Occipital lobe (tissue), 3 donors: ENCODE measurements at places on chromosomes 4 and X.

- no peak for DNase-seq
Observed at GRCh38 chr4:3071811-3072210, 2.5 kb downstream of the HTT-AS start.

DNA sequence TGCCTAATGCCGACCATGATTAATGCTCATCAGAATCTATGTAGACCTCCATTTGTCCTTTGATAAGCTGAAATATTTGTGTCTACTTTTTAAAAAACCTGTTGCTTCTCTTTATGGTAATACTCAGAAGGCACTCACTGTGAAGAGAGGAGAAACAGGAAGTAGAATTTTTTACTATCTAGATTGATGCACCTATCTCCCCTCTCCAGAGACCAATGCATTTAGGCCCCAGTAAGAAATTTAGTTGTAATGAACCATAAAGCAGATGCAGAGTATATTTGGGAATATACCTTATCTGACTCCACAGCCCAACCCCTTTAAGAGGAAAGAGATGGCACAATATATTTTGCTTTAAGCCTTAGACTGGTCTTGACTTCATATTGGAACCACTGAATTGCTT, 11.1 kb downstream of the TBL1X start:
- no peak for DNase-seq

DNA sequence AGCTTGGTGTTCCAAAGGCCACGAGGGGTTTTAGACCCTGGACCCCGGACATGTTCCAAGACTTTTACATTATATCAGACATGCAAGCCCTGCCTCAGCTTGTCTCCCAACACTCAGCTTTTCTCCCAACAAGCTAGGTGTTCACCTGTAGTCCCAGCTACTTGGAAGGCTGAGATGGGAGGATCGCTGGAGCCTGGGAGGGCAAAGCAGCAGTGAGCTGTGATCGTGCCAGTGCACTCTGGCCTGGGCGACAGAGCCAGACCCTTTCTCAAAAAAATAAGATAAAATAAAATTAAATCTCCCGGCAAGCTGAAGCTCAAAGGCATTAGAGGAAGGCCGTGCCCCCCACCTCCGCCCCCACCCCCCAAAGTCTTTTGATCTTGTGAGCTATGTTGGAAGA, 13.7 kb downstream of the CTAG1A start:
- DNase-seq = no peak

DNA sequence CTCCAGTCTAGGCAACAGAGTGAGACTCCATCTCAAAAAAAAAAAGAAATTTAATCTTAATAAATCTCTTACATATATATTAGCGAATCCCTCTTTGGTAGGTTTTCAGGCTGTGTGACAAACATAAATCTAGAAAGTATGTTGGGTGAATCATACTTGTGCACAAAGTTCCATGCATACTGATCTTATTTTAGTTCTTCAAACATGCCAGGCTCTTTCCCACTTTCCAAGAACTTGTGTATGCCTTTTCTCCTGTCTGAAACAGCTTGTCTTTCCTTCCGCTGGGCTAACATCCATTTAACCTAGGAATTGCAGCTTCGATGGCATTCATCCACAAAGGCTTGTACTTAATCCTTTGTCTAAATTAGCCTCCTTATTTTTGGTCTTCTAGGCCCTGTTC, 156.6 kb upstream of the CASK start:
- no peak for DNase-seq

DNA sequence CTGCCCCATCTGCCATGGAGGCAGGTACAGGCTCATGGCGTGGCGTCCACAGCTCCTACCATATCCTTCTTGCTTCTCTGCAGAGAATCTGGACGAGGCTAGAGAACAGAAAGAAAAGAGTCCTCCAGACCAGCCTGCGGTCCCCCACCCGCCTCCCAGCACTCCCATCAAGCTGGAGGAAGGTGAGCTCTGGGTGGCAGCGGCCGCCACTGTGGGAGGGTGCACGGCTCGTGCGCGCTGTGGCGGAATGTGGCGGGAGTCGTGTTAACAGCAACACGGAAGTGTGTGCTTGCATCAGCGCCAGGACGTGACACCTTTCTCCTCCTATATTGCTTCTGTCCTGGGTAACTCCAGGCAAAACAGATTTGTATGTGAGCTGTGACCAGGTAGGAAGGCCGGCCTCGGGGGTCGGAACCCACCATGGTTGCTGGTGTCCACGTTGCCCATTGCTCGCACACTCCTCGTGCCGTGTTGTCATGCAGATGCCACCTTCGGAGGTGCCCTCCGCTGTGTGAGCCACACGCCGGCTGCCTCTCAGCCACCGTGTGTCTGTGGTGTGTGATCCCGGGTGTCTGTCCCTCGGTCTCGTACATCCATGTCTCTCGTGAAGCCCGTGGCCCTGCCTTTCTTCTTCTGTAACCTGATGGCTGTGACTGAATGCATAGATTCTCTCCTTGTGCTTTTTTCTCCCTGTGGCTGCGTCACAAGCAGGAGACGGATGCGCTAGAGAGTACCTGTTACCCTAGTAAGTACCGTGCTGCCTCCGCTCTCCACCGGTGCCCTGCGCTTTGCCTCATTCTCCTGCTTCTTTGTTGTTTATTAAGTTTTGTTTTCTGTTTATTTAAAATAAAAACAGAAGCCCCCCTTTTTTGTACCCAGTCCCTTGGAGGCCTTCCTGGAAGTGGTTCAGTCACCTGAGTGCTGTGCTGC, 37.0 kb downstream of the NOP14 start:
- no peak for DNase-seq

DNA sequence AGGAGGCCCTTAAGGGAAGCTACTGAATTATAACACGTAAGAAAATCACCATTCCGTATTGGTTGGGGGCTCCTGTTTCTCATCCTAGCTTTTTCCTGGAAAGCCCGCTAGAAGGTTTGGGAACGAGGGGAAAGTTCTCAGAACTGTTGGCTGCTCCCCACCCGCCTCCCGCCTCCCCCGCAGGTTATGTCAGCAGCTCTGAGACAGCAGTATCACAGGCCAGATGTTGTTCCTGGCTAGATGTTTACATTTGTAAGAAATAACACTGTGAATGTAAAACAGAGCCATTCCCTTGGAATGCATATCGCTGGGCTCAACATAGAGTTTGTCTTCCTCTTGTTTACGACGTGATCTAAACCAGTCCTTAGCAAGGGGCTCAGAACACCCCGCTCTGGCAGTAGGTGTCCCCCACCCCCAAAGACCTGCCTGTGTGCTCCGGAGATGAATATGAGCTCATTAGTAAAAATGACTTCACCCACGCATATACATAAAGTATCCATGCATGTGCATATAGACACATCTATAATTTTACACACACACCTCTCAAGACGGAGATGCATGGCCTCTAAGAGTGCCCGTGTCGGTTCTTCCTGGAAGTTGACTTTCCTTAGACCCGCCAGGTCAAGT, 6.9 kb upstream of the MSANTD1 start:
- DNase-seq = no peak

- peak; percentile 59 for DNase-seq
Observed at GRCh38 chrX:153727123-153727931, 2.7 kb downstream of the ABCD1 start.

- DNase-seq = no peak
Observed at GRCh38 chrX:1392376-1393068, 609 bp upstream of the SLC25A6 start.

DNA sequence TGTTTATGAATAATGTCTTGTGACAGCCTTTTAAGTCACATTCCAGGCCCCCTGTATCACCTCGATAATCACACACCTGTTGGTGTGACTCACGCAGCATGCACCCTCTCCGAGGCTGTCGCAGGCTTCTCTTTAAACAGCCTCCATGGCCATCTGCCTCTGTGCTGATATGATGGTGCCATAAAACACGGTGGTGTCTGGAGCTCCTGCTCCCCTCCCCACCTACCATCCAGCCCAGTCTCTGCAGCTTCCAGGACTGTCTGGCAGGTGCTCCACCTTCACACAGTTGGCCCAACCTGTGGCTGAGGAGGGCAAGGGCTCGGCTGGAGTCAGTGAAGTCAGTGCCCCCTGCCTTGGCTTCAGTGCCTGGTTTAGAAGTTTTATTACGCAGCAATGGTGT, 173.8 kb upstream of the RPL34 start:
- no peak for DNase-seq

- DNase-seq = no peak
Observed at GRCh38 chr4:48369248-48369647, 27.9 kb downstream of the SLAIN2 start.

- peak; percentile 22 for DNase-seq
Observed at GRCh38 chrX:129726307-129727111, 12.3 kb upstream of the XPNPEP2 start.

GRCh38 chrX:141314441-141314840, 72.1 kb upstream of the SPANXC start:
- no peak for DNase-seq

DNA sequence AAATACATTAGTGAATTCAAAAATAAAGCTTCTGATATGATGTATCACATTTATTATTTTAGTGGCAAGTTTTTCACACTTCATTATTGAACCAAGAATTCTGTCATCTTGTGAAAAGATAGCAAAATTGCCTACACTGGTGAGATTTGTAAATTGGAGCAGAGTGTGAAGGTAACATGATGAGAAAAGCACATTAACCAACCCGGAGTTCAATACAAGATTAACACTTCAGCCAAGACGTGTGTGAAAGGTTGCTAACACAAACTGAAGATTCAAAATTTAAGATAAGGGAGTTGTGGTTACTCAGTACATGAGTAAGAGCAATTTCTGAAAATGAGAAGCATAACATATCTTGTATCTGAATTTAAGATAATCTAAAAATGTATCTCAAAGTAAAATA, 346.7 kb downstream of the PDHA2 start:
- no peak for DNase-seq

- no peak for DNase-seq
Observed at GRCh38 chr4:26300314-26301307, 20.2 kb upstream of the RBPJ start.

- no peak for DNase-seq
Observed at GRCh38 chr4:164439037-164439436, 314.9 kb upstream of the SMIM31 start.

DNA sequence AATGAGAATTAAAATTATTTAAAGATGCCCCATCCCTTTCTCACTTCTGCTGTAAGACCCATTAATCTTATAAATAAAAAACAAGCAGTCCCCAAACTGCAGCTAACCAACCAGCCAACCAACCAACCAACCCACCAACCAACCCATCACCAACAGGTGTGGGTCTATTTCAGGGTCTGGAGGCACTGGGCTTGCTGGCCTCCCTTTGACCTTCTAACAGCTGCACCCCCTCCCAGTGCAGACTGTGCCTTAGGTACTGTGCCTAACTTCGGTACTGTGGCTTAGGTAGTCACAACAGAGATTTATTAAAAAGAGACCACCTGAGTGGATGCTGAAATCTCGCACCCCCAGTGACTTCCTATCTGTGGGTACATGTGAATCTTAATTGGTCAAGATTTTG, 128.1 kb downstream of the SORBS2 start:
- DNase-seq = no peak

DNA sequence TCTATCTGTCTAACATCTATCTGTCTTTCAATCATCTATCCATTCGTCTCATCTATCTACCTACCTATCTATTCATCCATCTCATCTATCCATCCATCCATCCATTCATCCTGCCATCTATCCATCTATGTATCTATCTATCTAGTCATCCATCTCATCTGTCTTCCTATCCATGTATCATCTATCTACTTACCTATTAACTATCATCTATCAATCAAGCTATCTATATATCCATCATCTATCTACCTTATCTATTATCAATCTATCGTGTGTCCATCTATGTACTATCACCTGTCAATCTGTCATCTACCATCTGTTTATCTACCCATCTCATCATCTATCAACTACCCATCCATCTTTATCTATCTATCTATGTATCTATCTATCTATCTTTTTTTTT, 217.7 kb downstream of the CRLF2 start:
- DNase-seq = no peak

DNA sequence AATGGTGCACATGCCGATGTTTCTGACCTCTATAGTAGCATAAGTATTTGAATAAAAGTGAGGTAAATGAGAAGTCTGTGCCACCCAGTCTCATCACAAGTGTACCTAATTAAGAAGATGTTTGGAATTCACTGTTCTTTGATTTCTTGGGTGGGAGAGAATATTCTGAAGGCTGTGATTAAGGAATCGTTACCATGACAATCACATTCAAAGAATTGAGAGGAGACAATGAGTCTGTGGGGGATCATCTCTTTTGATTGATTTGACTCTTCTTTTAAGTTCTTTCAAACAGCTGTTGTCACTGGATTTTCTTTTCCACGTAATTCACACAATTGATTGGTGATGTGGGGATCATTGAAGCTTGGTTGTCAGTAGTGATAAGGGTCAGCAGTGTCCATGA, 18.1 kb downstream of the FHL1 start:
- no peak for DNase-seq

DNA sequence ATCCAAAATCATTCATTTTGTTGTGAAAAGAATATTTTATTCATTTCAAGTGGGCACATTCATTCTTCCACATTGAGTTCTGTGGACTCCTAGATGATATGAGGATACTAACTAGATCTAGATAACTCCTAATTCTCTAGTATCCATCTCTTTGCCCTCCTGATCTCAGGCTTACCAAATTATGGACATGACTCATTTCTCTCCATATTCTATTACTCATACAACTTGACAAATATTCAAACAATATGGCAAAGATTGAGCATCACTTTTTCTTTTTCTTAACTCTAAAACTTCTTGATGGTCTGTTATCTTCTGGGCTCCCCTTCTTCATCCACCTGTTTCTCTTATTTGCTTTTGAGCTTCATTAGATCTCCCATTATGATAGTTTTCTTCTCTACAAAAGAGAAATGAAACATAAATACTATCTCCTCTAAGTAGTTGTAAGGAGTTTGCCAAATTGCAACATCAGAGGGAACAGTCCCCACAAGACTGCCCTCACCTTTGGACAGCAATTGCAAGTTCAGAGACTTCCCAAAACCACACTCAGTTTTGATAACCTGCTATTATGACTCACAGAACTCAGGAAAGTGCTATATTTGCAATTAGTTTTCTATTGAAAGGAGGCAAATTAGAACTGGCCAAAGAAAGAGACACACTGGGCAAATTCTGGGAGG, 422.9 kb downstream of the SPRY1 start:
- DNase-seq = no peak

GRCh38 chr4:80015407-80016189, 57.4 kb downstream of the ANTXR2 start:
- no peak for DNase-seq

DNA sequence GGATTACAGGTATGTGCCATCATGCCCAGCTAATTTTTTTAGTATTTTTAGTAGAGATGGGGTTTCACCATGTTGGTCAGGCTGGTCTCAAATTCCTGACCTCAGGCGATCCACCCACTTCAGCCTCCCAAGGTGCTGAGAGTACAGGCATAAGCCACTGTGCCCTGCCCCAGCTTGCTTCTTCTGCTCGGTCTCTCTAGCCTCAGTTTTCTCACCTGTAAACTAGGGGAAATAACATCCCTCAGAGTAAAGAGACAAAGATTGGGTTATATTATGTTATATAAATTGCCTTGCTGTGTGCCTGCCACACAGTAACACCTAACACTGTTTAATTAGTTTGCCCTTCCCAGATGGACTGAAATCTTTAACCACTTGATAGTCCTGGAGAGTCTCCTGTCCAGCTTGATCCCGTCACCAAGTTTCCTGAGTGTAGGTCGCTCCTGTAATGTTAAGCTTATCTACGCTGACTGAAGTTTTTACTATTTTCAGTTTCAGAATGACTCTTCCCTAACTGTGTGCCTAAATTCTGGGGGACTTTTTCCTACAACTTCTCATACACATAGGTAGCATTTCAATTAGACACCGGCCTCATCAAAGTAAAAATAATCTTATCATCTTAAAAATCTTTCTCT, 412.7 kb upstream of the TENM3 start:
- no peak for DNase-seq

GRCh38 chrX:23822397-23822796, 39.4 kb downstream of the SAT1 start:
- no peak for DNase-seq
